ENCODE measurements at places on chromosomes 3 and 15.
A peak's percentile ranks its signal among the peaks of the same experiment; 100 is the strongest.

- DNase-seq, result no peak
Measured at GRCh38 chr3:190305406-190305805, 16.8 kb downstream of the CLDN1 start.

GRCh38 chr15:64379216-64379960 is 1.9 kb downstream of the PCLAF start:
- no peak for DNase-seq

DNA sequence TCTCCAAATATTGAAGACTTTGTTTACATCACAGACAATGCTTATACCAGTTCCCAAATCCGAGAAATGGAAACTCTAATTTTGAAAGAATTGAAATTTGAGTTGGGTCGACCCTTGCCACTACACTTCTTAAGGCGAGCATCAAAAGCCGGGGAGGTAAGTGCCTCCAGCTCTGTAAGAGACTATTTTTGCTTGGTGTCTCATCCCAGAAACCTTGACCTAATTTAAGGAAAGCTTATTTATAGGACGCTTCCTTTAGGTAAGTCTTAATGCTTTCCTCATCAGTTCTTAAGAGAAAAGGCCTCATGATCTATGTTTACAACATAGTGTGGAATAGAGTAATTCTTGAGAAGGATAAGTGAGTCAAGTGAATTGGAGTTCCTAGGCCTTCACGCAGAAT is 11.8 kb downstream of the CCNB2 start:
- DNase-seq, result no peak

- DNase-seq, result no peak
Measured at GRCh38 chr3:182908471-182908870, 71.9 kb downstream of the DCUN1D1 start.

GRCh38 chr3:64917914-64918453 is 230.2 kb upstream of the ADAMTS9 start:
- no peak for DNase-seq

DNA sequence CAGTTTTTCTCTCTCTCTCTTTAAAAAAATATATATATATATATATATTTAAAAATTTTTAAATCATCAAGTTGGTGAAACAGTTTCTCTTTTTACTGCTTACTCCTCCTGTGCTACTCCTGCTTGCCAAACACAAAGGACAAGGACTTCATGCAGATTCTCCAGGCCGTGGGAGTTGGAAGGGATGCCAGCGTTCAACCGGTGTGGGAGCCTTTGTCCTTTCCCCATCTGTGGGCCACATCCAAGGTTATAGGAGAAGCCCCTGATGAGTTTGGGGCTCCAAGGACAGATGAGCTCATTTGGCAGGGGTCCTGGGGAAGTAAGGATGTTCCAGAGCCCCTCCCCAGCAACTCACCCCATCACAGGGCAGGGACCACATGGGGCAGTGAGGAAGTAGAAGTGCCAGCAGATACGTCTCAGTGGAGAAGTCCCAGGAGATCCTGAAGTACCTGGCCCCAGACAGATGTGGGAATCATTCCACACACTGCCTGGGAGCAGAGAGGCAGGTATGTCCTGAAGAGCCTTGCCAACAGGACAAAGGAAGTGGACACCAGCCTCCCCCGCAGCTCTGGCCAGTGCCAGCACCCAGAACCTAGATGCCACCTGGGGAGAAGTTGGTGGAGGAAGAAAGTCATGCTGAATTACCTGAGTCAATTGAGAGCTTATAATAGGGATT is 36.6 kb downstream of the CCK start:
- no peak for DNase-seq

DNA sequence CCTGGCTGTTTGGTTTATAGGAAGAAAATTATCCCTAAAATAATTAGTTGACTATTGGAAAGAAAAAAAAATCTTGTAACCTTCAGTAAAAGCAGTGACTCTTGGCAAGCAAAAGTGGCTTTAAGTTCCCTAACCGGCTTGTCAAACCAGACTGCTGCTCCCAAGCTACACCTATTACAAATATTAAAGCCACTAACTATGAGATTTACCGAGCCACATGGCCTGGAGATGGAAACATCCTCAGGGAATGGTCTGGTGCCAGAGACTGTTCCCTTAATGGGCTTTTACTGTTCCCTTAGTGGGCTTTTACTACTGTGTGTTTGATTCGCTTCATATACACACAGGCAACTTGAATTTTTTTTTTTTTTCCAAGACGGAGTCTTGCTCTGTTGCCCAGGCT is 35.9 kb upstream of the ZNF774 start:
- no peak for DNase-seq

GRCh38 chr3:164488893-164489292 is 589.4 kb downstream of the SI start:
- DNase-seq, result no peak

GRCh38 chr3:194277786-194278130 is 73.4 kb downstream of the CPN2 start:
- no peak for DNase-seq

GRCh38 chr3:23442598-23443383 is 239.7 kb downstream of the UBE2E2 start:
- no peak for DNase-seq

DNA sequence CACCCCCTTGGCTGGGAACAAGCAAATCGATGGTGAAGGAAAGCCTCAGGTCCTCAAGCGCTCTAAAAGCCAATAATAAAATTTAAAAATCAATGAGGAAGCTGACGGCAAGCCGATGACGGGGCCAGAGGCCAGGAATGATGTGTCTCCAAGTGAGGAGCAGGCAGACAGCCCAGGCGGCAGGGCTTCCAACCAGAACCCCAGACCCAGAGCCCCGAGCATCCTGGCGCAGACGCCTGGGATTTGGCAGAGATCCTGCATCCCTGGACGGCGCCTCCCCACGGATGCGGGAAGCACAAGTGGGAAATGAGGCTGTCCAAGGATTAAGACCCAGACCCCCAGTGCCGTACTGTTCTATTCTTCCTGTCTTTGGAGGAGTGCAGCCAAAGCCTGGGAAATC is 123.0 kb upstream of the PROK2 start:
- no peak for DNase-seq

- no peak for DNase-seq
Measured at GRCh38 chr3:60703008-60703407, 548.2 kb downstream of the FHIT start.

GRCh38 chr3:42085641-42086376 is 5.3 kb upstream of the TRAK1 start:
- no peak for DNase-seq

- no peak for DNase-seq
Measured at GRCh38 chr3:183151086-183151485, 11.4 kb downstream of the LAMP3 start.

DNA sequence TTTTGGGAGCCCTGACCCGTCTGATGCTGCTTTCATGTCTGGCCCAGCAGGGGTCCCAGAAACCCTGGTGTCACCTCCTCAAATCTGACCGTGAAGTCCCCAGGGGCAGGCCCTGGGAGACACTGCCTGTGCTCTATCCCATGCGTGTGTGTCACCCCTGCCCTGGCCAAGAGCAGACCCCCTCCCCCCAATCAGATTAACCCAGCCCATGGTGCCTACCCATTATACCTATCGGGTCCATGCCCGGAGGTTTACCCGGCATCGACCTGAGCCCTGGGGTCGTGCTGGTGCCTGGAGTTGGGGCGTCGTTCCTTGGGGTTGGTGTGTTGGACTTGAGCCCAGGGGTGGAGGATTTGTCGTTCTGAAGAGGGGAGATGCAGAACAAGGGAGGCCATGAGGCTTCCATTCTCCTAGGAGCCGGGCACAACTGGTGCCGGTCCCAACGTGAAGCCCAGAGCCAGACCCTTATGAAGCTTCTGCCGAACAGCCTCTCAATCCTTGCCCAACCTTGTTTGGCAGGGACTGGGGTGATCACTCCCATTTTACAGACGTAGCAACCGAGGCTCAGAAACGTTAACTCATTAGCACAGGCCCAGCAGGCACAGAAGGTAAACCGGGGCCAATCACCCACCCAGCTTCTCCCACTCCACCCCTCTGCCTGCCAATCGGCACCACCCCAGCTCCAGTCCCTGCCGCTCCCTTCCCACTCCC is 39.6 kb downstream of the TLE3 start:
- DNase-seq, result no peak

- no peak for DNase-seq
Measured at GRCh38 chr3:66441129-66441528, 59.7 kb downstream of the LRIG1 start.

GRCh38 chr3:126621627-126622345 is 33.1 kb downstream of the TXNRD3 start:
- DNase-seq, result no peak

GRCh38 chr3:46593274-46593862 is 19.0 kb upstream of the FAM240A start:
- no peak for DNase-seq

- no peak for DNase-seq
Measured at GRCh38 chr15:78065973-78066946, 11.3 kb downstream of the TBC1D2B start.

GRCh38 chr15:46778876-46779275 is 938.4 kb upstream of the SEMA6D start:
- no peak for DNase-seq

DNA sequence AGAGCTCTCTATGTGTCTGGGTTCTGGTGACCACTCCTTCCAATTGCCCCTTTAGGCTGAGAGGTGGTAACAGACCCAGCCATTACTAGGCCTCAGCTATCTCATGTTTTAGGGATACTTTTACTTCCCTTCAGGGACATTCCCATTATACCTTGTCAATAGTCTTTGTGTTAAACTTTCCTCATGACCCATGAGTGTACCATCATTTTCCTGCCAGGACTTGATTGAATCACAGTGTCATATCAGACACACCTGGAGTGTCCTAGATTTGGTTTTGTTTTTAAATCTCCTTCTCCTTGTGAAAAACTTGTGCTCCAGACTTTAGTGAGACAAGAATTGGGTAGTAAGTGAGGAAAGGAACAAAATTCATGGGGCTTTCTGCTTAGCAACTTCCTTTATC is 136.6 kb downstream of the KCNAB1 start:
- no peak for DNase-seq

GRCh38 chr15:38189671-38190295 is 62.9 kb upstream of the SPRED1 start:
- DNase-seq, result no peak

GRCh38 chr3:2898591-2899353 is 211.4 kb downstream of the IL5RA start:
- DNase-seq, result no peak

GRCh38 chr3:97089621-97090020 is 275.2 kb downstream of the EPHA6 start:
- DNase-seq, result no peak

GRCh38 chr3:7874116-7874515 is 627.5 kb upstream of the LMCD1 start:
- DNase-seq, result no peak

GRCh38 chr3:132399054-132399929 is 18.0 kb upstream of the DNAJC13 start:
- DNase-seq, result peak; percentile 1

- no peak for DNase-seq
Measured at GRCh38 chr15:71044006-71044405, 71.3 kb upstream of the THSD4 start.

DNA sequence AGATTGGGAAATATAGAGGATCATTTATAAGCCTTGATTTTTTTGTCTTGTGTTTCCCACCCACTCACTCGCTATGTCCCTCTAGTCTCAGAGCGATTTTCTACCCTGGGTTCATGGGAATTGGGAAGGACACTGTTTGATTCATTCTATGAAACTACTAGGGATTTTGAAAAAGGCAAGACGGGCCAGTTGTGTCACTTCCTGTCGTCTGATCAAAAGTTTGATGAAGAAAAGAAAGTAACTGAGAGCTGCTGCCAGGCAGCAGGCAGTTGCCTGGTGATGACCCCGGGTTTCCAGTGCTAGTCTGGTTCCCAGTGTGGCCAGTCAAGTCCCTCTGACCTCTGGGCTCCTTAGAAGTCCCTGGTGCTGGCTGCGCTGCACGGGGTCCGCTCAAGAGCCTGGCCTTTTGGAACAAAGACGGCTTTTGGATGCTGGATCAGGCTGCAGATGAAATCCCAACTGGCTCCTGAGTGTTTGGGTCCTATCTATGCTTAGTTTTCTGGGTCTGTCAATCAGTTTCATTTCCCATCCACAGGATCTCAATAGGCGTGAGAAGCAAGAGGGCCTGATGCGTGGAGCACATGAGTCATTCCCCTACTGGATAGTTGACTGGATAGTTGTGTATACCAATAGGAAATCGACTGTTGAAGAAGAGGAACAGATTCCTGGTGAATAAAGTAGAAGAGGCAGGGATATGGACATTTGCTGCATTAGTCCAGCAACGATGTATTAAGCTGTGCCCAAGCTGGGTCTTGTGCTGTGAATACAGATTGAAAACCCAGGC is 89.7 kb downstream of the EEFSEC start:
- peak; percentile 5 for DNase-seq

DNA sequence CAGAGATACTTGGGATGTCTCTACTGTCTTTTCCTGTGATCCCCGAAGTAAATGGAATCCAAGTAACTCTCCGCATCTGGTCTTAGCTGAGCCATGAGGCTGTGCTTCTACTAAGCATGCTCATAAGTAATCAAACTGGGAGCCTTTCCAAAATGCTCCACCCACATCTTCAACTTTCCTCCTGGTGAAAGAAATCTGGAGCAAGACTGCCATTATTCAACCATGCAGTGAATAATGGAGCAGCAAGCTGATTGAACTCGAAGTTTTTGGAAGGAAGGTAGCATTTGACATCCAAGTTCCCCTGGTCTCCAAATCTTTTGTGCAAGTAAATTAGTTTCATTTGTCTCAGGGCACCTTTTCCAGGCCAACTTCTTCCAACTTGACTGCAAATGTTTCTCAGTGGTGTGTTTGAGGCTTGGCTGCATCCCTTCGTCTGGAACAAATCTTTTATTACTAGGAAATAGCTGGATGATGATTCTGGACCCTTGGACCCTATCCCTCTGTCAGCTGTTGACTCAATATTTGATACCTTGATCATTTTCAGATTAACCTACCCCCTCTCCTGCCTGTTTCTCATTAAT is 19.4 kb downstream of the GXYLT2 start:
- DNase-seq, result no peak

GRCh38 chr3:37181756-37182155 is 7.4 kb upstream of the LRRFIP2 start:
- DNase-seq, result no peak

- no peak for DNase-seq
Measured at GRCh38 chr15:36529296-36530011, 50.0 kb upstream of the CDIN1 start.

DNA sequence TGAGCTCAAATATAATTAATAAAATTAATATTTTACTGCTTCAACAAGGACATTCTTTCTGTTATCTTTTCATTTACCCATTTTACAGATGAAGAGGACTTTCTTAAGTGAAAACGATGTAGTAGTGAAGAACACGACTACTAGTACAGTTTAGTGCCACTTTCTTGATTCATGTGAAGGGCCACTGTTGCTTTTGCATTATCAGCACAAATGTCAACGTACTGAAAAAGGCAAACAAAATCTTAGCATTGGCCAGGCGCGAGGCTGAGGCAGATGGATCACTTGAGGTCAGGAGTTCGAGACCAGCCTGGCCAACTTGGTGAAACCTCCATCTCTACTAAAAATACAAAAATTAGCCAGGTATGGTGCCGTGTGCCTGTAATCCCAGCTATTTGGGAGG is 9.5 kb downstream of the PPP1R14D start:
- no peak for DNase-seq

All from stimulated activated CD4-positive, alpha-beta T cell treated with anti-CD3 and anti-CD28 coated beads, Interleukin-4, amount 100 ng/mL, for 48 hours (primary cell).